Natural killer cell (primary cell): ENCODE measurements at places on chromosomes 5 and 9. TPM values are rescaled to one million over a fixed set of nuclear protein-coding genes. Genes with fewer than 3 reads are reported as not detected.

DNA sequence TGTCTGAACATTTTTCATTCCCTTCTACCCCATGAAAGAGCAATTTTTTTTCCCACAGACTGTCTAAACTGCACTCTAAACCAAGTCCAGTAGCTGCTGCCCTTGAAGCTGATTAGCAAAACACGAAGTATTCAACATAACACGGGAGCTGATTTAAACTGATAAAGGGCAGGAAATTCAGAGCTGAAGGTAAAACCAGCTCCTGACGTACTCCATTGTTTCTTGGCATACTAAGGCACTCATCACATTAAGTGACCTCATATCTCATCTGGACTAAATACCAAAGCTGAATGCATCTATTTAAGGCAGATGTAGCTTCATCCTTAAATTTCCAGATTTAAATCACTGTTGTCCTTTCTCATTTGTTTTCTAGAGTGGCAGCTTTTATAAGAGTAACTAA is 12.0 kb downstream of the GDF9 start:
- DNase-seq, result no peak

Gene TICAM2
- total RNA-seq, result 1.3 TPM

DNA sequence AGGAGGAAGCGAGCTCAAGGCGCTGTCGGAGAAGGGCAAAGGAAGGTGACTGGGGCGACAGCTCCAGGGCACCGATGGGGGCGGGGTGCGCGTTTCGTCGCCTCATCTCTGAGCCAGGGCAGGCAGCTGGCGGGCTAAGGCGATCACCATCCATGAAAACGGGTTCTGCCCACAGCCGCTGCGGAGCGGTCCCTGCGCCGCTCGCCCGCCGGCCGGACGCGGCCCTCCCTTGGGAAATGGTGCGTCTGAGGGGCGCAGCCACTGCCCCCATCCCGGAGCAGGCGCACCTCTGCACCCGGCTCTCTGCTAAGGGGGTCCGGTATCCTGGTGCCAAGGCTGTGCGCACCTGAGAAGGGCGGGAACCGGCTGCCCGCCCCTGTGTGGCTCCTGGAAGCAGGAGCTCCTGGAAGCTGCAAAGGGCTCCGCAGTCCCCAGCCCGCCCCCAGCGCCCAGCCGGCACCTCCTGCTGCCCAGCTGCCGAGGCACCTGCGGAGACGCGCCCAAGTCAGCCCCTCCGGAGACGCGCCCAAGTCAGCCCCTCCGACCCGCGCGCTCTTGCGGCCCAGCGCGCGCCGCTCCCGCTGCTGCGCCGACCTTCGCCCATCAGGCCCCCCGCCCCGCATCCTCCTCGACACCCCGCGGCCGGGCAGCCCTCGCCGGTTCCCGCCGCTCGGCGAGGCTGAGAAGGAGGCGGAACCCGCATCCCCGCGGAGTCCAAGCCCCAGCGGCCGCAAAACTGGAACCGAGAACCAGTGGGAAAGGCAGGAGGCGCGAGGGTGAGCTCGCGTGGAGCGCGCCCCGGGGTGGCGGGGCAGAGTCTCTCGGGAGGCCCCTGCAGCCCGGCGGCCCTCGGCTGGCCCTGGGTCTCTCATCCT is 757 bp downstream of the ANKRD34B start:
- no peak for DNase-seq

- DNase-seq, result no peak
These were observed 22.3 kb upstream of the TMEM250 start for GRCh38 chr9:136140966-136141365.

- no peak for DNase-seq
These were observed 41.4 kb upstream of the CPLX2 start for GRCh38 chr5:175829813-175830585.

- DNase-seq, result no peak
These were observed 6.5 kb upstream of the NHP2 start for GRCh38 chr5:178160176-178160575.

DNA sequence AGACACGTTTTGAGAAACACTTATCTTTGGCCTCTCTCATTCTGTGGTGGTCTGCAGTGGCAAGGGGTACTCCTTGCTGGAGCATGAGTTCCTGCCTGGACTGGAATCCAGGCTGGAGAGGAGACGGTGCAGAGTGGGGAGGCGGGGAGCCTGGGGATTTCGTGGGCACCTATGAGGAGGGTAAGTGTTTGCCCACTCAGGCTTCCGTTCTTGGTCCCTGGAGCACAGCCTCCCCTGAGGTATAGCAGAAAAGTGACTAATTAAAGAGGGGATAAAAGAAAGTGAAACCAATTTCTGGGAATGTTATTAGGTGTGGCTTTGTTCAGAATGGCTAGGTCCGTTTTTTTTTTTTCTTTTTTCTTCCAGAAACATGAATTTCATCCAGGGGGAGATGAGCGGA is 90.8 kb downstream of the ARHGAP26 start:
- no peak for DNase-seq

- no peak for DNase-seq
These were observed 298.1 kb downstream of the PJA2 start for GRCh38 chr5:109111680-109112079.

DNA sequence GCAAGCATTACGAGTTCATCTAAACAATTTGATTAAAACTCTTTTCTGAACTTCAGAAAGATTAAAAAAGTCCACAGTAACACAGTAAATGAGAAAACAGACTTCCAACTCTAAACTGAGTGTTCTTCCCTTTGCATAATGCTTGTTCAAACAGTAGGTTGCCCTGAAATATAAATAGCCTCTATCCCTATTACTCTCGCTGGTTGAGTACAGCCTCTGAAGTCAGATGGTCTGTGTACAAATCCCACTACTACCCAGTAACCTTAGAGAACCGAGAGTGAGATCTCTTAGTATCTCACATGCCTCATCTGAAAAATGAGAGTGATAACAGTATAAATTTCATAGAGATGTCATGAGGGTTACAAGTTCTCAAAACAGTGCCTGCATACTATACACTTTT is 591.6 kb downstream of the CAAP1 start:
- no peak for DNase-seq

DNA sequence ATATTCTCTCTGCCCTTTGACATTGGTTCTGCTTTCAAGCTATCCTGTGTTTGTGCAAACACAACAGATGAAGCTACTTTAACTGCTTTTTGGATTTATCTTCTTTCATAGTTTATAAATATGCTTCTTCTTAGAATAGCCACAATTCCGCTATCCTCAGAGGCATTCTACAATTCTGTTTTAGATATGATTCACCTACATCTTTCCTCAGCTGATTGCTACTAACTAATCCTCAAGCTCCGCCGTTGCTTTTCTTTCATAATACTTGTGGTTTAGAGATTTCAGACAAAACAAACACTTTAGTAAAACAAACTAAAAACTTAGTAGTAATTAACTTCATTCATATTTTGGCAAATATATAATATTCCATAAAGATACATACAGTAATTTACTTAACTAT is 52.5 kb downstream of the ECPAS start:
- DNase-seq, result no peak

Gene FIBCD1
- not detected for total RNA-seq

Gene GABRA6
- total RNA-seq, result not detected

Gene CDH9
- total RNA-seq, result not detected

Gene LHFPL2
- total RNA-seq, result 1.9 TPM

DNA sequence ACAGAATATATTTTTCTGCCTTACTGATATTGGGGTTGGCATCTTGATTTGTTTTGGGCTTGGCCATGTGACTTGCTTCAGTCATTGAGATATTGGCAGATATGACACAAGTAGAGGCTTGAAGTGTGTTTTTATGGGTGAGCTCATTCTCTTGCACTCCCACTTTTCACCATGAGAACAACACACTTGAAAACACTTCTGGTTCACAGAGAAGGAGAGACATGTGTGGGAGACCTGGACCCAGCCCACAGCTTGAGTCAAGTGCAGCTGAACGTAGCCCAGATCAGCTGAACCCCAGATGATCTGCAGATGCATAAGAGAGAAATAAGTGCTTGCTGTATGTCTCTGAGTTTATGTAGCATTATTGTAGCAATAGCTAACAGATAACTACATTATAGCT is 155.4 kb downstream of the SEMA6A start:
- no peak for DNase-seq

Gene RAB3C
- total RNA-seq, result 0.05 TPM

DNA sequence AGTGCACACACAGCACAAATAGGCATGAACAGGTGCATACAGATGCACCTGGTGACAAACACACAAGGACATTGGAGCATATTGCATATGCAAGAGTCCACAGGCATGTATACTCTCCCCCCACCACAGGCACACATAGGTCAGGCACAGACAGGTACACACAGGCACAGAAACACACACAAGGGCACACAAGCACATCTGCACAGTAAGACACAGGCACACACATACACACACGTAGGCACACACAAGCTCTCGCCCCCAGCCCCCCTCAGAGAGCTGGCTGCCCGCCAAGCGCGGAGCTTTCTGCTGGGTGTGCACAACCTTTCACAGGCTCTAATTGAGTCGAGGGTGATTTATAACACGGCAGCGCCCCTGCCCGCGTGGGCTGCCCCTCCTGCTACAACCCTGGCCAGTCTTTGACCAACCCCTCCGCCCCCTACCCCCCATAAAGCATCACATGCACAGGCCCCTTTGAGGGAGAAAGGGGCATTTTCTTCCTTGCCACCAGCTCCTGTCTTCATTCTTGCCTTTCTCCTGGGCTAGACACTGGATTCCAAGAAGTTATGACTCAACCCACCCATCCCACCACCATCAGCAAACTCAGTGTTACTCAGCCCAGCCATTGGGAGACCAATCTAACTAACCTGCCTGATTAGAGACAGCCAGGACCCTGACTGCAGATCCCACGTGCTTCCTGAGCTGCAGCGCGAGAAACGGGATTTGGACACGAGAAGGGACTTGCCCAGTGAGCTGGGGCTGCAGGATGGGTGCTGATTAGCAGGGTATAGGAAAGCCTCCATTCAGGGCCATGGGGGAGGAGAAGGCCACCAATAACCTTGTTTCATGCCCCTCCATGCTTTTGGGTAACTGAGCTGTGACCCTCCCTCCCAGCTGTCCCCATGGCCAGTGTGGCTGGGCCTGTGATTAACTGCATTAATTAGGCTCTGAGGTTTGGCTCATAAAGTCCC is 42.8 kb upstream of the PSD2 start:
- no peak for DNase-seq

DNA sequence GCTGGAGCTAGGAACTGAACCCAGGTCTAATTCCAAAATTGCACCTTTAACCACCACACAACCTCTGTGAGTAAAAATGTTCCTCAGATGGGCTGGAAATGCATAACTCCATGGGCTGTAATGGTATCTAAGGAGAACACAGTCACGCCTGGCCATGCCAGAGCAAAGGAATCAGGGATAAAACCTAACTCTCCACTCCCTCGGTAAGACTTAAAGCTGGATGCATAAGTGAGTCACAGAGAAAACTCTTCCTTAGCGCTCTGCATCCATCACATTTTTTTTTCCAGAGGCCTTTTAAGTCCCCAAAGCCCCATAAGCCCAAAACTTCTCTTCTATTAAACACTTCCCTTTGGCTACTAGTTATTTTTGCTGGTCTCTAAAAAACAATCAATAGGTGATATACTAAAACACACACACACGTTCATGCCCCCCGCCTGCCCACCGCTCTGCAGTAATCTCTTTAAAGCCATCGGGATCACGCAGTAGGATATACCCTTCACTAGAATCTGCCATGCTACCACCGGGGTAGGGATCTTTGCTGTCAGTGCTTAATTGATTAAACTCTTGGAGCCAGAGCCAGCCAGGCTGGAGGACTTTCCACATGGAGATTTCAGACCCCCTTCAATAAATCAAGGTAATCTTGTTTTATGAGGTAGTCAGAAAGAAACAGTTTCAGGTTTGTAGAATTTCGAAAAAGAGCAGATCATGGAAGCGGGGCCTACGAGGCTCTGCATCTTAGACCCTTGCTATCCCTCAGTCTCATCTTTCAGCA is 212.9 kb downstream of the MAPKAP1 start:
- no peak for DNase-seq

Gene PCDHB12
- not detected for total RNA-seq

GRCh38 chr9:87800456-87800855 is 74.5 kb downstream of the CTSL start:
- no peak for DNase-seq

Gene GALT
- total RNA-seq, result 118 TPM

Gene MEF2C
- 9.2 TPM for total RNA-seq

- no peak for DNase-seq
These were observed 24.1 kb downstream of the TENT4A start for GRCh38 chr5:6737043-6737941.

Gene GLIPR2
- total RNA-seq, result 124 TPM

GRCh38 chr5:135249658-135250057 is 149.4 kb downstream of the MACROH2A1 start:
- no peak for DNase-seq

GRCh38 chr5:148492351-148492750 is 108.6 kb downstream of the FBXO38 start:
- no peak for DNase-seq

Gene KIAA1958
- total RNA-seq, result 5.5 TPM

Gene PLAA
- 38.1 TPM for total RNA-seq

Gene PCA3
- total RNA-seq, result not detected

GRCh38 chr9:128371630-128372117 is 500 bp downstream of the URM1 start:
- DNase-seq, result no peak

Gene C5orf63
- 11.7 TPM for total RNA-seq

GRCh38 chr9:77856615-77857014 is 175.0 kb downstream of the GNAQ start:
- DNase-seq, result no peak

DNA sequence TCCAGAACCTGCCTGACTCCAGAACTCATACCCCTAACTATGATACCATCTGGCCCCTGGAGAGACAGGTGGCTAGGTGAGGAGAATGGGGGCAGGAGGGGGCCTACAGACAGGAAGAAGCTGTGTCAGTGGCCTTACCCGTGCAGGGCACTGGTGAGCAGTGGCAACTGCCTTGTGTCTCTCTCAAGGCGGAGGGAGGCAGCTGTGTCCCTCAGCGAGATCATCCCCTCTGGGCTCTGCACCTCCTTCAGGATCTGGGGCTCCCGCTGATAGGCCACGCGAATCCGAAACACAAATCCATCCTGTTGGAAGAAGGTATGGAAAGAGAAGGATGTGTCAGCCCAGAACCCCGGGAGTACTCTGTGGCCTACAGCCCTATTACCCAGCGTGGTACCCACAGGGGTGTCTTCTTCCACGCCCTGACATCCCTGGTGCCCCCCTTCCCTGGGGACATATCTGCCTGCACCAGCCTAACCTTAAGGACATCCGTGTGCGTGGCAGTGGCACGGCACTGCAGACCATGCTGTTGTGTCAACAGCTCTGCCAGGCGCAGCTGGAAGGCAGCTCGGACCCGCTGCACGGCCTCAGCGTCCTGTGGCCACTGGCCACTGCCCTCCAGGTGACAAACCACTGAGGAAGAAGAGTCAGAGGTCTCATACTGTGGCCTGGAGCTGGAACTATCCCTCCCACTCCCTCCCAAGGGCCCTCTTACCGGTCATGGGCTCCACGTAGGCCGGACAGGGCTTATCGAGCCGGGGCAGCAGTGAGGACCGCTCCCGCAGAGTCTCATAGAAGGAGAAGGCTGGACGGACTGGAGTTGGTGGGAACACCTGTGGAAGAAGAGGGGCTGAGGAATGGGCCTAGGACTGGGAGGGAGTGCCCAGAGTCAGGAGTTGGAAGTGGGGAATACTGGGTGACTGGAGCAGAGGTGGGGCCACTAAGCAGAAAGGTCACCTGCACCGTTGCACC is 7.8 kb downstream of the NOL6 start:
- peak; percentile 7 for DNase-seq
